ENCODE measurements at places on chromosomes 2 and 18. TPM values are rescaled to one million over a fixed set of nuclear protein-coding genes. Genes with fewer than 3 reads are reported as not detected.

COPS9 gene
- total RNA-seq: 80.9 TPM

E2F6 gene
- 12.7 TPM for total RNA-seq

AGXT gene
- not detected for total RNA-seq

SERPINB11 gene
- 7.1 TPM for total RNA-seq

POU3F3 gene
- not detected for total RNA-seq

CFC1 gene
- total RNA-seq: not detected

TAF4B gene
- total RNA-seq: 7.0 TPM

COL4A4 gene
- total RNA-seq: 0.55 TPM

PIEZO2 gene
- total RNA-seq: 6.1 TPM

REG3G gene
- not detected for total RNA-seq

IL1R2 gene
- 30.7 TPM for total RNA-seq

GPAT2 gene
- total RNA-seq: 4.1 TPM

DNA sequence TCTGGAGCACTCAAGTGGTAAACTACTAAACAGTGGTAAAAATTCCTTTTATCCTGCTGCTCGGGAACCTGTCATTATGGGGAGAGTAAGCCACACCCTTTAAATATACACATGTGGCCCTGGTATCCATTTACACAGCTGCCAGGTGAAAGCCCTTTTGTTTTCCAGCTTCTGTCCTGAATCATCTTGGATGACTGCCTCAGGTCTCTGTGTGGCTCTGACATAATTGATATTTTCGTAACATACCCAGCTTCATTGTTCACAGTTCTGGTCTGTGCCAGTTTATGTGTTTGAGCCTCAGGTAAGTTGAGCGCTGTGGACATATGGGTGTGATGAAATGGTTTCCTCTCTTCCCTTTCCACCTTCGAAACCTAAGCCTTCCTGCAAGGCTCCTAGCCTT is 15.7 kb upstream of the TTC39C start:
- peak; percentile 65 for DNase-seq
- no peak overlapping the region for H3K4me3 ChIP-seq
- H3K36me3 ChIP-seq: no peaks in the 10 kb centered on the region
- no peaks in the 10 kb centered on the region for H3K27me3 ChIP-seq
- H3K27ac ChIP-seq: peak overlapping the region; percentile 70

- no peak overlapping the region for H3K27ac ChIP-seq
- H3K36me3 ChIP-seq: no peaks in the 10 kb centered on the region
- H3K4me3 ChIP-seq: no peak overlapping the region
- no peaks in the 10 kb centered on the region for H3K4me1 ChIP-seq
- DNase-seq: no peak
- H3K27me3 ChIP-seq: no peaks in the 10 kb centered on the region
Observed at GRCh38 chr18:48419277-48420022, 10.3 kb upstream of the ZBTB7C start.

DNA sequence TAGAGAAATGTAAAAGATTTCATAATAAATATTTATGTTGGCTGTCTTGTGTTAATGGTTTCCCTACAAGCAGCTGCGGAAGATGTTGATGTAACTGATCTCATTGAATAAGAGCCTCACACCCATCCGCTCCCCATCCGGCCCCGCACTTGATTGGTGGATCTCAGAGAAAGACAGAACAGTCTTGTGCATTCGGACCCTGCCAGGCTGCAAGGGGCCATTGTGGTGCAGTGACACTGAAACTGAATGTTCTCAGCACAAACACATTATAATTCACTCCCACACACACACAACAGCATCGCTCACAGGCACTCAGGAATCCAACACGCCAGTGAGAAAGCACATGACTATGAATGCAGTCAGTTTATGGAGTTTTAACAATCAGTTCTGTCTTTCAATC is 47.8 kb downstream of the PRELID3A start:
- H3K4me1 ChIP-seq: no peaks in the 10 kb centered on the region
- H3K27me3 ChIP-seq: no peaks in the 10 kb centered on the region
- peaks cover 49% of the 10 kb centered on the region for H3K36me3 ChIP-seq
- no peak overlapping the region for H3K4me3 ChIP-seq
- no peak overlapping the region for H3K27ac ChIP-seq
- no peak for DNase-seq

- H3K4me1 ChIP-seq: no peaks in the 10 kb centered on the region
- H3K27ac ChIP-seq: no peak overlapping the region
- H3K27me3 ChIP-seq: no peaks in the 10 kb centered on the region
- DNase-seq: no peak
- no peaks in the 10 kb centered on the region for H3K36me3 ChIP-seq
Observed at GRCh38 chr2:43238176-43238575, 11.8 kb upstream of the ZFP36L2 start.

DNA sequence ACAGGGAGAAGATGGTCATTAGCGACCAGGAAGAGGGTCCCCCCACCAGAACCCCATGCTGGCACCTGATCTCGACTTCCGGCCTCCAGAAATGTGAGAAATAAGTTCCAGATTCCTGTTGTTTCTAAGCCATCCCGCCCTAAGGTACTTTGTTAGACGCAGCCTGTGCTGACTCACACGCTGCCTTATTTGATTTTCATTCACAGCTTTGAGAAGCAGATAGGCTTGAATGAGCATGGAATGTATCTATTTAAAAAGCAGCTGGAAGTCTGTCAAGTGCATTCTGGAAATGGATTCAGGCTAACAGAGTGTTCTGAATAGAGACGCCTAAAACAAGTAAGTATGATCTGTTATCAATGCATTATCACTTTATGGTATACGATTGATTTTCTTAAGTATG is 8.3 kb upstream of the IL1R2 start:
- H3K4me1 ChIP-seq: peaks cover 14% of the 10 kb centered on the region
- no peak overlapping the region for H3K27ac ChIP-seq
- peak; percentile 47 for DNase-seq
- H3K4me3 ChIP-seq: no peak overlapping the region
- H3K36me3 ChIP-seq: no peaks in the 10 kb centered on the region

- DNase-seq: peak; percentile 64
- no peak overlapping the region for H3K27ac ChIP-seq
- peaks cover 3% of the 10 kb centered on the region for H3K4me1 ChIP-seq
- peaks cover 2% of the 10 kb centered on the region for H3K36me3 ChIP-seq
Observed at GRCh38 chr2:112026509-112026908, 28.6 kb upstream of the TMEM87B start.

GRCh38 chr18:21686282-21687105 is 18.1 kb downstream of the ABHD3 start:
- H3K4me1 ChIP-seq: no peaks in the 10 kb centered on the region
- no peaks in the 10 kb centered on the region for H3K27me3 ChIP-seq
- peak overlapping the region; percentile 79 for H3K27ac ChIP-seq
- H3K4me3 ChIP-seq: no peak overlapping the region

GRCh38 chr2:189556526-189556925 is 24.1 kb downstream of the SLC40A1 start:
- H3K27me3 ChIP-seq: no peaks in the 10 kb centered on the region
- no peak for DNase-seq
- no peaks in the 10 kb centered on the region for H3K36me3 ChIP-seq
- H3K4me3 ChIP-seq: no peak overlapping the region
- peaks cover 98% of the 10 kb centered on the region for H3K4me1 ChIP-seq

- H3K36me3 ChIP-seq: no peaks in the 10 kb centered on the region
- no peak overlapping the region for H3K27ac ChIP-seq
- no peaks in the 10 kb centered on the region for H3K27me3 ChIP-seq
Observed at GRCh38 chr18:1891641-1892040, 679.7 kb downstream of the METTL4 start.

DNA sequence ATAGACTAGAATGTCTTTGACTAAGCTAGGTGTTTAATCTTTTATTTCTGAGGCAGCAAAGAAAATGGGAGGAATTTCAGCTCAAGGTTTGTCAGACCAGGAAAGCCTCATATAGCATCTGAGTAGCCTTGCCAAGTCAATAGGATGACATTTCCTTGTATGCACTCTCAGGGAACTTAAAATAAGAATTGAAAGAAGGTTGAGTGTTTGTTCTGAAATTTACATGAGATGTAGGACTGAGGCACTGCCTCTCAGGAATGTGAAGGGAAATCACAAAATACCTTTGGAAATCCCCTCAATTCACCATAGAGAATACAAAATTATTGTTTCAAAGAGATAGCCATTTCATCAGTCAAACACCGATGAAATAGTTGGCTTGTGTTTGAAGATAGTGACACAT is 392.0 kb upstream of the NRP2 start:
- no peak for DNase-seq
- H3K27ac ChIP-seq: no peak overlapping the region
- no peaks in the 10 kb centered on the region for H3K4me1 ChIP-seq
- H3K27me3 ChIP-seq: no peaks in the 10 kb centered on the region
- no peaks in the 10 kb centered on the region for H3K36me3 ChIP-seq

GRCh38 chr2:179243046-179243445 is 21.6 kb downstream of the SESTD1 start:
- H3K27me3 ChIP-seq: no peaks in the 10 kb centered on the region
- no peak for DNase-seq
- H3K4me3 ChIP-seq: no peak overlapping the region
- no peaks in the 10 kb centered on the region for H3K36me3 ChIP-seq

- no peaks in the 10 kb centered on the region for H3K4me1 ChIP-seq
- H3K27ac ChIP-seq: peak overlapping the region; percentile 27
- no peak for DNase-seq
- H3K36me3 ChIP-seq: no peaks in the 10 kb centered on the region
- H3K27me3 ChIP-seq: no peaks in the 10 kb centered on the region
Observed at GRCh38 chr2:96340493-96341414, 5.2 kb downstream of the NCAPH start.

DNA sequence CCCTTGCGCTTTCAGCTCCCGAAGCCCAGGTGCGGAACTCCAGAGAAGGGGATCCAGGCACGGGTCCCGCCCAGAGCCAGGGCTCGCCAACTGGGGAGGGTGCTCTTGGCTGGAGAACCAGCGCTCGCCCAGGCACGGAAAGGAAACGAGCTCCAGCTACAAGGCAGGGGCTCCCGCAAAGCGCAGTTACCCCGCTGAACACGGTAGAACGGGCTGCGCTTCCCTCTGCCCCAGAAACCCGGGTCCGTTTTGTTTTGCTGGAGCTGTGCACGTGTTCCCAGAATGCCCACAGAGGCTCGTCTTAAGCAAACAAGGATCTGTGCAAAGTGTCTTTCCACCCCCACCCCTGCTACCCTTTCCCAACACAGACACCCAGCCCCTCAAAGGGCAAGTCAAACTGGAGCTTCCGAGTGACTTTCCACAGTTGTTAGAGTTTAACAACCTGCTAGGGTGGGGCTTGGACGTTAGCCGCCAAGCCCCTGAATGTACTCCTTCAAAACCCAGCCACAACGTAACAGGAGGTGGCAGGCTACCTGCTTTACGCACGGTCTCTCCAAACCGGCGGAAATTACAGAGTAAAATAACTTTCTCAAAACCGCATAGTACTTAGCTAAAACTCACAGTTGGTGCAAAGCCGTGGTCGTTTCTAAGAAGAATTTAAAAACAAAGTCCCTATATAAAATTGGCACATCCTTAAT is 775 bp downstream of the RNF125 start:
- H3K27me3 ChIP-seq: no peaks in the 10 kb centered on the region
- peaks cover 36% of the 10 kb centered on the region for H3K4me1 ChIP-seq
- DNase-seq: peak; percentile 49

- no peak overlapping the region for H3K4me3 ChIP-seq
- H3K36me3 ChIP-seq: no peaks in the 10 kb centered on the region
- peak; percentile 14 for DNase-seq
- H3K27me3 ChIP-seq: no peaks in the 10 kb centered on the region
Observed at GRCh38 chr2:201680743-201681142, 17.7 kb downstream of the MPP4 start.

DNA sequence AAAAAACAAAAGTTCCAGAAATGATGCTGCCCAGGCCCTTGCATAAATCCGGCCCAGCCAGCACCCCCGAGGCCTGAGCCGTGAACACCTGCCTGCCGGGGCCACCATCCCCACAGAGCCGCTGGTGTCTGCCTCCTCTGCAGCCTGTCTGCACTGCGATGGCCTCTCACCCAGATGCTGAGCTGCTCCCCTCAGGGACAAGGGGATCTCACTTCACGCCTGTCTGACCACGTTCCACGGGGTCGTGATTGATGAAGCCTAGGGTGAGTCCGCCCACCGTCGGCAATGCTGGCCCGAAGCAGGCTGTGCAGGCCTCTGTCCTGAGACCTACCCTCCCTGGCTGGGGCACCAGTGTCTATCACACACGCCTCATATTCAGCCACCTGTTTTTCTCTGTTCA is 444.2 kb downstream of the EIPR1 start:
- no peak for DNase-seq
- H3K36me3 ChIP-seq: no peaks in the 10 kb centered on the region
- no peak overlapping the region for H3K4me3 ChIP-seq

DNA sequence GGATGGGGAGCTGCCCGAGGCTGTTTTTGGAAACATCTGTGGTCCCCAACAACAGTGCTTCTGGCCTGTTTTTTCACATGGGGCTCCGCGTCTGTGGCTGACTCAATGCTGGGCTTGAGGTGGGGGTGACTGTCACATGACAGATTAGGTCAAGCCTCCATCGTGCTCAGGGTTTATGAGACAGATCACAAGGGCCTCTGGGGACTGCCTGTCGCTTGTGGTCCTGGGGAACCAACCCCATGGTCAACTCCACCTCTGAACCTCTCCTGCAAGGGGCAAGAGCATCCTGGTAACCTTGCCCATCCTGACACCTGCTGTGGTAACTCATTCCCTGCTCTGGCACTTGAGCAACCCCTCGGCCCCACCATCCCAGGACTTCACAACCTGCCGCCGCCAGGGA is 47.6 kb upstream of the SH3RF3 start:
- no peak overlapping the region for H3K27ac ChIP-seq
- no peaks in the 10 kb centered on the region for H3K4me1 ChIP-seq
- no peaks in the 10 kb centered on the region for H3K27me3 ChIP-seq
- no peak for DNase-seq
- no peak overlapping the region for H3K4me3 ChIP-seq

DNA sequence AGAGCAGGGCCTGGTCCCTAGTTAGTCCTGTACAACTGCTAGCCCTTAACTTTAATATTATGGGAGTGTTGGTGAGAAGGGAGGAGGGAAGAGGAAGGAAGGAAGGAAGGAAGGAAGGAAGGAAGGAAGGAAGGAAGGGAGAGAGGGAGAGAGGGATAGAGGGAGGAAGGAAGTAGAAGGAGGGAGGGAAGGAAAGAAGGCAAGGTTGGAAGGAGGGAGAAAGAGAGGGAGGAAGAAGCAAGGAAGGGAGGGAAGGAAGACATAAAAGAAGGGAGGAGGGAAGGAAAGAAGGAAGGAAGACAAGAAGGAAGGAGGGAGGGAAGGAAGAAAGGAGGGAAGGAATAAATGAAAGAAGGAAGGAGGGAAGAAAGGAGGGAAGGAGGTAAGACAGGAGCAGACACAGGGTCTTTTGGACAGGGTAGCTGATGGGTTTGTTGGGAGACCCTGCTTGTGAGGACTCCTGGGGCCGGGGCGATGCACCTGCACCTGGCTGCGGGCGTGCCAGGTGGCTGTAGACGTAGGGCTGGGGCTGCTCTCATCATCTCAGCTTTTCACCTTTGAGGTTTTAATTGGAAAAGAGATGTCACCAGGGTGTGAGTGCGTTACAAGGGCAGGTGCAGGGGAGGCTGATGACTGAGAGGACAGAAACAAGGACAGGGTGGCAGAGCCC is 5.9 kb upstream of the POMC start:
- H3K36me3 ChIP-seq: no peaks in the 10 kb centered on the region
- H3K27me3 ChIP-seq: peaks cover 14% of the 10 kb centered on the region
- no peak overlapping the region for H3K4me3 ChIP-seq
- H3K4me1 ChIP-seq: no peaks in the 10 kb centered on the region
- DNase-seq: no peak

- no peak for DNase-seq
- no peak overlapping the region for H3K4me3 ChIP-seq
- H3K36me3 ChIP-seq: no peaks in the 10 kb centered on the region
Observed at GRCh38 chr2:169005080-169005598, 26.0 kb downstream of the ABCB11 start.

- H3K27me3 ChIP-seq: no peaks in the 10 kb centered on the region
- H3K4me1 ChIP-seq: no peaks in the 10 kb centered on the region
- DNase-seq: no peak
- no peaks in the 10 kb centered on the region for H3K36me3 ChIP-seq
- H3K27ac ChIP-seq: peak overlapping the region; percentile 16
- H3K4me3 ChIP-seq: no peak overlapping the region
Observed at GRCh38 chr2:144480285-144480684, 39.6 kb downstream of the ZEB2 start.

Data from stomach (tissue), 19 donors.